Suppressor macrophage (primary cell): ENCODE measurements at places on chromosomes 5 and 9.

DNA sequence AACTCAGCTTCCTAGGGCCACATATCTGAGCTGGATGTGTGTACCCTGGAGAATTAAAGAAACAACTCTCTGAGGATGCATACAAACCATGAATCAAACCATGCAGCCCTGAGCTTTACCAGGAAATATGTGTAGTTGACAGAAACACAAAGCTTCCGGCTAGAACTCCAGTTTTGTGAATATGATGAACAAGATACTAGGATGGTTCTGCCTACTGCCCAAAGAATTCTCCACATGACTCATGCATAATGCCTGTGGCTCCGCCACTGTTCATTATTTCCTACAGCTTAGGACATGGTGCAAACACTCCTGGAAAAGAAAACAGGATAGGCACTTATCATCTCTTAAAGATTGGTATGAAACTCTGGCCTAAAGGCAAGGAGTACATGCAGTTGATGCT is 343.4 kb downstream of the DNAH5 start:
- DNase-seq, result no peak

GRCh38 chr9:84891924-84892323 is 222.4 kb downstream of the NTRK2 start:
- no peak for DNase-seq

DNA sequence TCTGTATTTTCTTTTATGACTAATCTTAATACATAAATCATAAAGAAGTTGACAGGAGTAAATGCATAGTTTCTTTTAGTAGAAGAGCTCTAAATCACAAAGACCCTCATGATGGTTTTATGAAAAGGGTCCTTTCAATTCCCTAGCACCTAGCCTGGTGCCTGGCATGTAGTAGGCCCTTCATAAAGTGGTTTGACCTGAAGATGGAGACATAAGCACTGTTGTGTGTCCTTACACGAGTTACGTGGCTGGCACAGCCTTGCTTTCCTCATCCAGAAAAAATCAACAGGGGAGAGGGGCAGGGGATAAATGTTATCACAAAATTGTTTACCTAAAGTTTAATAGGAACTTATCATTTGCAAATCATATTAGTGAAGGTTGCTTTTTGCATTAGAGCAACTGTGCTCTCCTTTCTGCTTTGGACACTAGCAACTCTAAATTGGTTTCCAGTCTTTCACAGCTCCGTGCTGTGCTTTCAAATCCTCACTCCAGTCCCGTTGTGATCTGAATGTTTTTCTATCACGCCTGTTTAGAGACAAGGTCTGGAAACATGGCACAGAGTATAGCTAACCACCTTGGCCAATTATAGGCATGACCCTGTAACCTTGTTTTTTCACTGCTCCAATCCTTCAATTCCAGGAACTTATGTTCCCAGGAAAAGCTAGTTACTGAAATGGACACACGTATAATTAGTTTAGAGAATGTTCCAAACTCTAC is 55.7 kb downstream of the ARL15 start:
- DNase-seq, result no peak

DNA sequence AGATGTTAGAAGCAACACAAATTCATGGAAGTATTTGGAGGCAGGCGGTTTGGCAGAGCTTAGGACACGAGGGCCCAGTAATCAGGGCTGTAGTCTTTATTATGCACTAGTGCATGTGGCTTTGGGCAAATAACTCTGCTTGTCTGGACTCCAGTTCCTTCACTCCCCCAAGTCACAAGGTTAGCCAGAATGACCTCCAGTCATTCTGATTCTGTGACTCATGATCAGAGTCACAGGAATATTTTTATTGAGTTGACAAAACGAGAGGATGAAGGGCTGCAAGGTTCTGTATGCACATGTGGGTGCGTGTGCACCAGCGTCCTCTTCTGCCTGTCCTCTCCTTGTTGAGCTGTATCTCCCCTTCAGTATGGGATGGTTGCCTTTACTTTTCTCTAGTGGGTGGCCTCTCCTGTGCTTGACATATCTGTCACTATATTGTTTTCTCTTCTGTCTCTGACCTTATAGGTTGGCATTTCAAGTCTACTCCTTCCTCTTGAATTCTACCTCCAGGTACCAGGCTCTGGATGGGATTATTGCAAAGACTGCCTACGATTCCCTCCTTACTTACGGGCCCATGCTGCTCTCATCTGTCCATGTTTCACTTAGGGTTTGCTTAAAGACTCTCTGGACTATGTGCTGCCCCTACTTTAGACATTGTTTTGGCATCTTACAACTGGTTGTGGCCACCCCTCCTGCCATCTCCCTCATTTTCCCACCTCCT is 94.6 kb downstream of the KDM4C start:
- peak; percentile 64 for DNase-seq

DNA sequence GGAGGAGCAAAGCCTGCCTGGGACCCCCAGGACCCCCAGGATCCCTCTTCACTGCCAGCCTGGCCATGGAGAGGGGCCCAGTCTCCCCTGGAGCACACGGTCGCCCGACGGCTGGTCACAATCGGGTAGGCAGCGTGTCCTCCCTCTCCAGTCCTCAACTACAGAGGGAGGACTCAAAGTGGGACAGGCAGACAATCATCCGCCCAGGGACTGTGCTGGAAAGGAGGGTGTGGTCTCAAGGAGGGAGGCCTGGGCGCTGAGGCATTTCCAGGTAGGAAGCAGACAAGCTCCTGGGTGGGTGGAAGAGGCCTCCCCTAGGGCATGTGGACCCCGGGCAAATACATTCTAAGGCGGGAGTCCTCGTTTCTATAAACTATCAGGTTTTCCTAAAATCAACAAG is 93.2 kb upstream of the ADAMTS2 start:
- no peak for DNase-seq

GRCh38 chr5:93735378-93735777 is 6.0 kb downstream of the POU5F2 start:
- DNase-seq, result no peak

- peak; percentile 25 for DNase-seq
These were observed 108.2 kb downstream of the UBE2R2 start for GRCh38 chr9:33924978-33925797.

DNA sequence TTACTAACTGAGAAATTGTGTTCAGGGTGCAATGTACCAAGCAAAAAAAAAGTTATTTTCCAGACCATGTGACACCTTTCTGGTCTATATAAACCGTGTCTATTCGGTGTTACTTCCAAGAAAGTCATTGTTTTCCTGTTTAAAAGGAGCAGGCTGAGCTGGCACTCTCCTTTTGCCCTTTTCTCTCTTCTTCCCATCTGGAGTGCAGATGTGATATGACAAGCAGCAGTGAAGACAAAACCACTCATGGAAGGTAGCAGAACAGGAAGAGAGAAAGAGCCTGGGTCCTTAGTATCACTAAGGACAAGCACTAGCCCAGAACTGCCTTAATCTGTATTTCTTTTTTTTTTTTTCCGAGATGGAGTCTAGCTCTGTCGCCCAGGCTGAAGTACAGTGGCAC is 25.6 kb downstream of the LYRM7 start:
- no peak for DNase-seq

DNA sequence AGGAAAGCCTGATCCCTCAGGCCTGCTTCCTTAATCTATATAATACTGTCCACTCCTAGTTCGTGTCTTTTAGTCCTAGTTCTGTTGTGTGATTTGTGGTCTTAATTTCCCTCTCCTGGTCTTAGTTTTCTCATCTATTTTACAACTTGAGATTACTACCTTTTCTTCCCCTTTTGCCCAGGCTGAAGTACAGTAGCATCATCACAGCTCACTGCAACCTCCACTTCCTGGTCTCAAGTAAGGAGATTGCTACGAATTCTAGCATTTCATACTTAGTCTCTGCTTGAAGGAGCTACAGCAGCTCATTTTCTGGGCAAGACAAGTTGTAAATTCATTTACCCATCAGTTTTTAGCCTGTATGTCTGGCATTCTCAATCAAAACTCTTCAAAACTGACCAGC is 5.5 kb downstream of the TRIM32 start:
- peak; percentile 51 for DNase-seq

DNA sequence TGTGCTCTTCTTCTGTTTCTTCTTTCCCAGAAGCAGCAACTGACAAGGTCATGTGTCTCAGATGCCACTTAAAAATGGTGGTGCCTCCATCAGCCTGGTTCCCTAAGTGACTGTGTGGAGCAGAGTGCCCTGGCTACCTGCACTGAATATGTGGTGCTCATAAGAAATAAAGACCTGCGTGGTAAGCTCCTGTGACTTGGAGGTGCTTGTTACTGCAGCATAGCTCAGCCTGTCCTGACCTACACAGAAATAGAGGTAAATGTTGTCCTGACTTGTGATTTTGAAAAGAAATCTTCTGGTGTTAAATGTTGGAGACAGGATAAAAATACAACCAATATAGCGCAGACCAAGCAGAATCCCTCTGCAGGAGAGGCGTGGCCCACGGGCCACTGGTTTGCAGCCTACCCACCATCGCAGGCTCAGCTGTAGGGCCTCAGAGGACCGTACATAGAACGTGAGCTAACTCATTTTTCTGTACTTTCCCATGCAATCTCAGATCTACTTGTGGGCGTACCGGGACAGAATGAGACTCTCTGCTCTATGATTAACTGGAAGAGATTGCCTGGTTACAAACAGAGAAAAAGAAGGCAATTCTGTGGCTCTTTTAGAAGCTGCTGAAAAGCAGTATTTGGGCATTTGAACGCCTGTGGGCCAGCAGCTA is 79.4 kb upstream of the UNC5A start:
- DNase-seq, result no peak

DNA sequence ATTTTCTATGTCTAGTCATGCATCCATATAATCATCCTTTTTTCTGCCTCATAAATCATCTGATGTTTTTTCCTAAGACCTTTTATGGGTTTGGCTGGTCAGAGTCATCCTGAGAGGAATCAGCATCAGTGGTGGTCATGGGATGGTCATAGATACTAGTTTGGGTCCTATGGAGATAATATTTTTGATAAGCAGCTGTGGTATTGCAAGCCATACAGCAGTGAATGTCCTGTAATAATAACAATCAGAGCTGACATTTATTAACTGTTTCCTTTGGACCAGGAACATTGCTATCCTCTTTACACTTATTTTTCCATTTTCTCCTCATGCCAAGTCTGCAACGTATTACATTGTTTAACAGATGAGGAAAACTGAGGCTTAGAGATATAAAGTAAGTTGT is 83.1 kb downstream of the TEX10 start:
- DNase-seq, result no peak
